ENCODE measurements at places on chromosomes 2 and 18.

DNA sequence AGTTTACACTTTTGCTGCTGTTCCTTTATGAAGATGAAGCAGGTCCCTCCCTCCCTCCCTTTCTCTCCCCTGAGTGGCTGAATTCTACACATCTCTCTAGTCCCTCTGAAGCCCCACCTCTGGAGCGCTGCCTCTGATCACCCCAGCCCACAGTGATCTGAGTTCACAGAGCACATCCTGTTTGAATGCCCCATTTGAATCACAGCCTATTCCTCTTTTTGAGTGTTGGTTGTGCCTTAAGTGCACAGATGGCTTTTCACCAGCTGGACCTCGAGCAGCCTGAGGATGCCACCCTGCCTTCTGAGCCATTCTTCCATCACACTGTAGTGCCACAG, 87.1 kb downstream of the ITGB1BP1 start:
- no peak for DNase-seq

DNA sequence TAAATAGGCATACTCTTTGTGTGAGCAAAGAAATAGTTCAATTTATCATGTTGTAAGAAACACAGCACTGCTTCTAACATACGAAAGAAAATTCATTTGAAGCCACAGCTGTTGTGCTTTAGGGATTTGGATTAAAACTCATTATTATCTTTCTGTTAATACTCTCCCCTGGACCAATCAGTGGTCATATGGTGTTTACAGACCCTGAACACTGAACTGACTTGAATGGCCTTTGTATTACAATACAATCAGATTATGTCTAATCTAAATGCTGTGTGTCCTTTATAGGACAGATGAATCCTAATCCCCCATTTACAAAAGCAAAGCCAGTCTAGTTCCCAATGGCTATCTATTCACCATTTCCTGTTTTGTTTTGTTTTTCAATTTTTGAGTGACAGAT, 36.5 kb downstream of the ZNF385B start:
- DNase-seq, result no peak

DNA sequence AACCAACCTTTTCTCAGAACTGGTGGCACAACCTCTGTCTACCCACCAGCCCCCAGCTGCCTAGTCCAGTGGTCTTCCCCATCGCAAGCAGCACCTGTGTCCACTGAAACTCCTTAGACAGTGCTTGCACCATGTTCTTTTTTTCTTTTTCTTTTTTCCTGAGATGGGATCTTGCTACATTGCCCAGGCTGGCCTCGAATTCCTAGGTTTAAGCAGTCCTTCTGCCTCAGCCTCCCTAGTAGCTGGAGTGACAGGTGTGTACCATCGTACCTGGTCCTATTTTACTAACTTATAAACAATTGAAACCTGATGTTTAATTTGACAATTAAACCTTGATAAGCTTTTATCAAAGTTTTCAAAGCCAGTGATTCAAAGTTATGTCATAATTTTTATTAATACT, 30.8 kb downstream of the SANBR start:
- no peak for DNase-seq

- DNase-seq, result no peak
Measured at GRCh38 chr2:26270373-26270772, 25.6 kb downstream of the HADHB start.

- no peak for DNase-seq
Measured at GRCh38 chr2:69733342-69734034, 8.4 kb upstream of the ANXA4 start.

- DNase-seq, result no peak
Measured at GRCh38 chr18:69177702-69178101, 223.0 kb upstream of the DOK6 start.

GRCh38 chr2:188503975-188504374, 212.3 kb downstream of the GULP1 start:
- DNase-seq, result no peak

DNA sequence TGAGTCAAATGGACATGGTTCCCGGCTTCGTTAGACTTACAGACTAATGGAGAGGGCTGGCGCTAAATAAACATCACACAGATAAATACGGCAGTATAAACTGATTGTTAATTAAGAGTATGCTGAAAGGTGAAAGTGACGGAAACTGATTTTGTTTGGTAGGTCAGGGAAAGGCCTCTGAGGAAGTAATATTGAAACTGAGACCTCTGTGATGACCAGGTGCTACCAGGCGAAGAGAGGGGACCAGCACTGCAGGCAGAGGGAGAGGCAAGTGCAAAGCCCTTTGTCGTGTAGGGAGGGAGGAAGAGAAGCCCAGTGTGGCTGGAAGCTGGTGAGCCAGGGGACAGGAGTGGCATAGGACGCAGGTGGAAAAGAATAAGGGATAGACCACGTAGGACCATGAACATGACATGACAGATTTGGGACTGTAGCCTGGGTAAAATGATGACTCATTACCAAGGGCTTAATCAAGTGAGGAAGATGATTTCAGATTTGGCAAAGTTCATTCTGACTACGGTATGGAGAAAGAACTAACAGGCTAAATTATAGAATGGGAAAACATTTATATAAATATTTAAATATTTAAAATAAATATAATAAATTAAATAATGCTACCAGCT, 433.1 kb downstream of the NCKAP5 start:
- DNase-seq, result no peak

GRCh38 chr2:74894272-74894981, 60.5 kb downstream of the HK2 start:
- DNase-seq, result peak; percentile 39

- DNase-seq, result peak; percentile 0
Measured at GRCh38 chr2:13230221-13230620, 513.5 kb downstream of the TRIB2 start.

- DNase-seq, result peak; percentile 44
Measured at GRCh38 chr2:32484937-32485336, 128.1 kb downstream of the BIRC6 start.

DNA sequence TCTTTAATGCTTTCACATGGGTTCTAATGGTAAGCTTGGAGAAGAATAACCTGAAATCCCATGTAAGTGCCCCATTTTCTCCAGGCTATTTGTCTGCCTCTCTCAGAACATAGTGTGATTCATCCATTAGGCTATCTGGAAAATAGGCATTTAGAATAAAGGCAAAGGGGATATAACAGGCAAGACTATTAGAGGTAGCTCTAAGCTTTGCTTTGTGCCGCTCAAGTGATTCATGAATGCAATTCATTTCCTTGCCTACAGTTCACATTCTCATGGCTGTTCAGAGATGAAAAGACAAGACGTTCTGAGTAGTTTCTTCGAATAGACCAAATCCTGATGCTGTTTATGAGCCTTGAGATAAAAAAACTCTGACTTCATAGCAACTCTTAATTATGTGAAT, 101.7 kb downstream of the ANKRD44 start:
- no peak for DNase-seq

DNA sequence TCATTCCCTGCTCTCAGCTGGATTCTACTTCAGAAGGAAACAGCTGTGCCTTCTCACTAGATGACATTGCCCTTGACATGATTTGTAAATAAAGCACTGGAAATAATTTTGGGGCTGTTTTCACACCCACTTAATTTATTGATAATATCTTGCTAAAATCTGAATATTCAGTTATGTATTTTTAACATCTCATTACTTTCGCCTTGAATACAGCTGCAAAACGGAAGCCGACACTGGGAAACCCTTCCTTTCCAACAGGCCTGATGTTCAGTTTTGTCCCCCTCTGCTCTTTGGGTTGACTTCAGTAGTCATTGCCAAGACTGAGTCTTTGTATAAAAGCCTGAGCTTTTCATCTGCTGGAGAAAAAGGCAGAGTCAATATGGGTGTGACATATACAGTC, 82.7 kb downstream of the DOCK10 start:
- DNase-seq, result no peak

DNA sequence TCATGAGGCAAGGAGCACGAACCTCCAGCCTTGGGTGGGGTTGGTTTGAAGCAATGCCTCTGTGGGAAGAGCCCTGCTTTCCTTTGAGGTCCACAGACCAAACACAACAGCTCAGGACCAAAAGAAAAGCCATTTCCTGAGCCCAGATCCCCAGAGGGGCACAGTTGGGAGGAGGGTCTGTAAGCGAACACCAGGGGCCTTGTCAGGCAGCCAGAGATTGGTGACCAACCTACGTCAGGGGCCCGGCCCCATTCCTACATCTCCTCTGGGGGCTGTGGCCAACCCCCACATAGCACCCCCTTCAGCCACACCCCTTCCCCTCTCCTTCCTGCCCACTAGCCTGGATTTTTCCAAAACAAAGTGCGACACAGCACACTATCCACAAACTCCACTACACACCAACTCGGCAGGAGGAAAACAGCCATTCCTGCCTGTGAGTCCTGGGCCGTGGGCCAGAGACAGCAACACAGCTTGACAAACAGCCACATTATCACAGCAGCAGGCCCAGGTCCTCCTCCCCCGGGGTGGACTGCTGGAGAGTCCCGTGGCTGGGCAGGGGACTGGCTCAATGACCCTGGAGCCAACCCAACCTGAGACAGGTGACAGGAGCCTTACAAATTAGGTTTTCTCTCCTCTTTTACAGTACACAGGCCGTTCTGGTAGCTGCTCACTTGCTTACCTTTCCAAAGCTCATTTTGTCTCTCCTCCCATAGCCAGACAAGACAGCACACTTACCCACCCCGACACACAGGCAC, 98.8 kb downstream of the TNS1 start:
- no peak for DNase-seq

DNA sequence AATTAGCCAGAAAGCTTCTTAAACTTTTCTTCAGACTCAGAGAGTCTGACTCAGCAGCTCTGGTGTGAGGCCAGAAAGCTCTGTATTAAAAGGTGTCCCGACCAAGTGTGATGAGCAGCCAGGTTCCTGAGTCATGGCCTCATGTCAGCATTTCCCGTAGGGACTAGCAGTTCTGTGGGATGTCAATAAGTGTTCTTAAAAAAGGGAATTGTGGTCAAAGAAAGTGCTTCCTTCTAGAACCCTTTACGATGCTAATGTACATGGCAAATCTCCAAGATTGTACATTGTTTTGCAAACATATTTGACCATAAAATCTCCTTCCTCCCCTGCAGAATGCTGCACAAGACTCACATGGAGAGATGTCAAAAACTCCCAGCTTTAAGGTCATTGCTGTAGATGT, 80.1 kb downstream of the PLA2R1 start:
- peak; percentile 33 for DNase-seq

- peak; percentile 23 for DNase-seq
Measured at GRCh38 chr2:144943986-144944385, 424.1 kb upstream of the ZEB2 start.

- DNase-seq, result peak; percentile 73
Measured at GRCh38 chr2:207311316-207312005, 145.7 kb upstream of the KLF7 start.

GRCh38 chr2:23244617-23245016, 140.4 kb upstream of the KLHL29 start:
- no peak for DNase-seq
